Right renal cortex interstitium (tissue), 3 donors: ENCODE measurements at places on chromosomes 6 and 20. TPM values are rescaled to one million over a fixed set of nuclear protein-coding genes. Genes with fewer than 3 reads are reported as not detected.

DNA sequence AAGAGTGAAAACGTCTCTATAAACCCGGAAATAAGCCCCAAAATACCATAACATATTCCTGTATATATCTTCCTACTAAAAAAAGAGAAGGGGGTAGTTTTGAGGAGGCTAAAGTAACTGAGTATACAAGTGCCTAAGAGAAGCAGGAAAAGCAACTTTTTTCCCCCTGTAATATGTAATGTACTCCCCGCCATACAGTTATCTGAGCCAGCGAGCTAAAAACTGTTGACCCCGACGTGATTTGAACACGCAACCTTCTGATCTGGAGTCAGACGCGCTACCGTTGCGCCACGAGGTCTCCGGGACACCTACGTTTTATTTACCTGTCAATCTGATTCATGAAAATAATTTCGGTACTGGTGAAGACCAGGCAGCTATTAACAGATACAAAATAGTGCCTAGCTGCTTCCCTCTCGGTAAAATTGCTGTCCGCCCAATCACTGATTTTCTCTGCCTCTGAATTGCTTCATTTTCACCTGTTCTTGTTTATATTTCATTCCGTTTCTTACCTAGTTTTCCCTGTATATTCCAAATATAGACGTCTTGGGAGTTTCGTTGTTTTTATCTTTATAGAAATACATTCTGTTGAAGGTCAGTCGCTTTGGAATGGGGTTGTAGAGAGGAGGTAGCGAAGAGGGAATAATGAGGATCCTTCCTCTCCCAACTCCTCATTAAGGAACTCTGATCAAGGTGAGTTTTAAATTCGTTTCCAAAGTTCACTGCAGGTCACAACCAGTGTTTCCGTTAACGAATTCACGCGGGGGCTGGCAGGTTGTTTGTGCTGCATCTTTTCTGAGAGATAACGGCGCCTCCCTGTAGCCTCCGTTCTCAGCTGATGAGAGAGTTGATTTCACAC, 33.6 kb upstream of the BTN3A2 start:
- no peak for DNase-seq

DNA sequence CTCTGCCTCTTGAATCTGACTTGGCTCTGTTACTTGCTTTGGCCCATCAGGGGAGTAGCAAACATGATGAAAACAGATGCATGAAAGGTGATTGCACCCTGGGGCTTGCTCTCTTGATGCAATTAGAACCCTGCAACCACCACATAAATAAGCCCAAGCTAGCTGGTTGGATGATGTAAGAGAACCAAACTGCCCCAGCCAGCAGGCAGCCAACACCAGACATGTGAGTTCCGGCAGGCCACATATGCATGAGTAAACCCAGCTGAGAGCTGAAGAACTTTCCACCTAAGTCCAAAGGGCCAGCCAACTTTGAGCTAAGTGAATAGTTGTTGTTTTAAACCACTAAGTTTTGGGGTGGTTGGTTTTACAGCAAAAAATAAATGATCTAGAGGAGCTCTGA, 268.4 kb downstream of the FARS2 start:
- no peak for DNase-seq

GRCh38 chr20:50586531-50587232, 76.5 kb downstream of the PTPN1 start:
- no peak for DNase-seq

DNA sequence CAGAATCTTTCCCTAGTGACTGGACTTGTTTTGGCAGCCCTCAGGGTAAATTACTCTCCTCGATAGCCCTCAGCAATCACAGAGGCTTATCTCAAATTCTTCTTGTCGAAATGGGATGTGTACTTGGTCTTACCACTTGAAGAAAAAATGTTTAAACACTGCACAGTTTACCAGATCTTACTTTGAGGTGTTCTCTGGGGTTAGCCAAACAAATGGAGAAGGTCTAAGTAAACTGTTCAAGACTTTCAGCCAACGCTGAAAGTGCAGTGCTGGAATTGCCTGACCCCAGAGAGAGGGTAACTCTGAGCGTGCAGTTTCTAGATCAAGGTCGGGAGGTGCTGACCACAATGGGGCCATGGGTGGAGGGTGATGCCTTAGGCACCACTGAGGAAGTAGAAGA, 39.2 kb downstream of the MYLIP start:
- DNase-seq, result no peak

GRCh38 chr6:125325586-125325985, 23.8 kb upstream of the HDDC2 start:
- no peak for DNase-seq

DNA sequence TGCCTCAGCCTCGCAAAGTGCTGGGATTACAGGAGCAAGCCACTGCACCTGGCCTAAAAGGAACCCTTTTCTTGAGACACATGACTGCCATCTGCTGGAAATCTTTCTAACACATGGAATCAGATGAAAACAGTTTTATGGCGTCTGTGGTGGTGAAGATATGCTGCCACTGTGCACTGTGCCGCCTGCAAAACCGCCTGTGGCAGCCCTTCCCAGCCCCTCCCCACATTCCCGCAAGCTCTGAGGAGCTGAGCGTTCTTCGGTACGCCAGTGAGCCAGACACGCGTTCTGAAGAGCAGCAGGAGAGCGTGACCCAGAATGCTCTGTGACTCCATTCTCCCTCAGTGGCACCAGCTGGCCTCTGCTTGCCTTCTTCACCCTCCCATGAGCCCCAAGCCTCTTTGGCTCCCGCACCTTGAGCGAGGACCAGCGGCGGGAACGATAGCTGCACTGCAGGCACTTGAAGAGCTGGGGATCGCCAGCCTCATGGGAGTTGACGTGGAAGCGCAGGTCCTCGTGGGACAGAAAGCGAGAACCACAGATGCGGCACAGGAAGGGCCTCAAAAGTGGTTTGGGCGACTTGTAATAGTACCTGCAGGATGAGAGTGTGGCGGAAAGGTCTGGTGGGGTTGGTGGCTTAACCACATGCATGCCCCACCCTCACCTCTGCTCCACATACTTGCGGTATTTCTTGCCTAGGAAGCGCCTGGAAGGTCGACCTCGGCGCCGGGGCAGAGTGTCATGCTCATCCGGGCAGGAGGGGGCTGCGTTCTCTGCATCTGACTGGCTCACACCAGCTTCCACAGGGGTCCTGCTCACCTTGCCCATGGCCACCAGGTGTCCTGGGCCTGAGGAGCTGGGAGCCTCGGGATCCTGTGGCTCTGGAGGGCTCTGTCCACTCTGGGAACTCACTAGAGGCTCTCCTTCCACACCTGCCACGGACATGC, 8.7 kb downstream of the ZNF335 start:
- no peak for DNase-seq

- DNase-seq, result peak; percentile 41
Measured at GRCh38 chr6:129429956-129430355, 280.0 kb downstream of the ARHGAP18 start.

DNA sequence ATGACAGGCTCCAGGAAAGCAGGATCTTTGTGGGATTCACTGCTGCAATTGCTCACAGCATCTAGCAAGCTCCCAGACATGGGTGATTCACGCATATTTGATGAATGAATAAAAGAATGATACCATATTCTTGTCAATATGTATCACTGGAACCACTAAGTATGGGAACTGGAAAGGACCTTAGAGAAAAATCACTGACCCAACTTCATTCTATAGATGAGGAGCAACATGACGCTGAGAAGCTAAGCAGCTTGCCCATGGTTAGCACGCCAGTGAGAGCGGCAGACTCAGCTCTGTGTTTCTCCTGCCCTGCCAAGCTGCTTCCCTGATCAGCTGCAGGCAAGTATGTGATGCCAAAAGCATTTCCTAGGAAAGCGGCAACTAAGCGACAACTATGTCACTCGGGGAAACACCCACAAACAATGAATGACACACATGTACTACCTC, 66.8 kb downstream of the PPP1R3G start:
- no peak for DNase-seq

DNA sequence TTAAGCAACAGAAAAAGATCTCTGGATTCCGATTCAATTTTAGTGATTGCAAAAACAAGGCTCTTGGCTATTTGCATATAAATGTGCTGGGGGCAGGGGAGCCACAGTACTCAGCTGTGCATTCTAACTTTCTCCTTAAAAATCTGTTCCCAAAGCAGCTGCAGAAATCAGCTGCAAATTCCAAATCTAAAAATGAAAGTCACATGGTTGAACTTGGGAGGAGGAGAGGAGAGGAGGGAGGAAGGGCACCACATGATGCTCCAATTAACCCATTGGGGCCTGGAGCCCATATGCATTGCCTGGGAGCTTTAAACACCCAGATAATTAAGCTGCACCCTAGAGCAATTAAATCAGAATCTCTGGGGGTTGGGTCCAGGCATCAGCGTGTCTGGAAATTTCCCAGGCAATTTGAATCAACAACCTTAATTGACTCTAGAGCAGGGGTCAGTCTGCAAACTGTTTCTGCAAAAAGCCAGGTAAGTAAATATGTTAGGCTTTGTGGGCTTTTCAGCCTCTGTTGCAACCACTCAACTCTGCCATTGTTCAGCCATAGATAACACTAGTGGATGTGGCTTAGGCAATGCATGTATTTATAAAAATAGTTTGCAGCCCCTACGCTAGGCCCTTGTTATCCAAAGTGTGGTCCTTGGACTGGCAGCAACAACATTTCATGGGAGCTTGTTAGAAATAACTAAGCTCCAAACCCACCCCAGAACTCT, 508.1 kb downstream of the KIF16B start:
- DNase-seq, result no peak

- no peak for DNase-seq
Measured at GRCh38 chr20:63312690-63313348, 19.8 kb downstream of the COL20A1 start.

DNA sequence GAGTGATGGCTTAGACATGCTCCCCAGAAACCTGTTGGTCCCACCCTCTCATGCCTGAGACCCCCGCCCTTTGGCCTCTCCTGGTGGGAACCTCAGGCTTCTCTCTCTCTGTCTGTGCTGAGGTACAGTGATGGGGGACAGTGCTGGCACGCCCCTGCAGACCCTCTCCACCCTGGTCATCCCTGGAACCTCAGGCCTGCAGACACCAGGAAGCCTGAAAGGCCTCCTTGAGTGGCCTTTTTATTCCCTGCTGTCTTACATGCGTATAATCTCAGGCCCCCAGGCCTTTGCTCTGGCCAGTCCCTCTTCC, 78.5 kb upstream of the MAFB start:
- DNase-seq, result no peak

- no peak for DNase-seq
Measured at GRCh38 chr6:53115741-53116140, 32.9 kb downstream of the GCM1 start.

DNA sequence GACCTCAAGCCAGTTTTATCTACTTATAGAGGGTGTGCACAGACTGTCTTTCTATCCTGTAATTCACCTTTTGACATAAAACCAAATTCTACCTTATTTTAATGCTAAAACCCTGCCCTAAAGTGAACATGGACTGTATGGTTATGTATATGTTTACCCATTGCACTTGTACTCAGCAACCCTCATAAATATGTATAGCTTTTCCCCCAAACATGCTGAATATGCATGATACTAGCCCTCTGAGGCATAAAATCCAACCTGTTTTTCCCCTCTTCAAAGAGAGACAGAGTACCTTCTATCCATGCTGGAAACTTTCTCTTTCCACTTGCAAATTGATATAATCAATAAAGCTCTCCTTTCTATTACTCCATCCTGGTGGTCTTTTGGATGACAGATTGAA, 267.9 kb upstream of the BMP2 start:
- DNase-seq, result no peak

DNA sequence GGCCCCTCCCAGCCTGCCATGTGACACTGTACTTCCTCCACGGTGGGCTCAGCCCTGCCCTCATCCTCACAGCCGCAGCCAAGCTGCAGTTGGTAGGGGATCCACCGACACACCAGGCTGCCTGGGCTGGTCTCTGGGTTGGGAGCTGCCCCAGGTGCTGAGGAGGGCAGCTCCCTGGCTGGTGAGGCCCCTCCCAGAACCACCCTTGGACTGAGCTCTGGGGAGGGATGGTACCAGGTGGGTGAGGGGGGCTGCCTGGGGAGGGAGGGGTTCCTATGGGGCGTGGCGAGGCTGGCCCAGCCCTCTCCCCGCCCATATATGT, 185 bp upstream of the TNFRSF6B start:
- no peak for DNase-seq

DNA sequence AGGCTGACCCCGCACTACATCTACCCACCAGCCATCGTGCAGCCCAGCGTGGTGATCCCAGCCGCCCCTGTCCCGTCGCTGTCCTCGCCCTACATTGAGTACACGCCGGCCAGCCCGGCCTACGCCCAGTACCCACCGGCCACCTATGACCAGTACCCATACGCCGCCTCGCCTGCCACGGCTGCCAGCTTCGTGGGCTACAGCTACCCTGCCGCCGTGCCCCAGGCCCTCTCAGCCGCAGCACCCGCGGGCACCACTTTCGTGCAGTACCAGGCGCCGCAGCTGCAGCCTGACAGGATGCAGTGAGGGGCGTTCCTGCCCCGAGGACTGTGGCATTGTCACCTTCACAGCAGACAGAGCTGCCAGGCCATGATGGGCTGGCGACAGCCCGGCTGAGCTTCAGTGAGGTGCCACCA, 16.4 kb downstream of the RBM38 start:
- DNase-seq, result no peak

The OR2J3 gene
- polyA plus RNA-seq, result not detected

The MEP1A gene
- polyA plus RNA-seq, result not detected

The LZTS3 gene
- 12.8 TPM for polyA plus RNA-seq

The HCRTR2 gene
- 0.28 TPM for polyA plus RNA-seq

The CPNE5 gene
- polyA plus RNA-seq, result 11.1 TPM

The CPXM1 gene
- polyA plus RNA-seq, result 256 TPM
